ENCODE measurements at places on chromosomes 7 and 10.
A peak's percentile ranks its signal among the peaks of the same experiment; 100 is the strongest.

DNA sequence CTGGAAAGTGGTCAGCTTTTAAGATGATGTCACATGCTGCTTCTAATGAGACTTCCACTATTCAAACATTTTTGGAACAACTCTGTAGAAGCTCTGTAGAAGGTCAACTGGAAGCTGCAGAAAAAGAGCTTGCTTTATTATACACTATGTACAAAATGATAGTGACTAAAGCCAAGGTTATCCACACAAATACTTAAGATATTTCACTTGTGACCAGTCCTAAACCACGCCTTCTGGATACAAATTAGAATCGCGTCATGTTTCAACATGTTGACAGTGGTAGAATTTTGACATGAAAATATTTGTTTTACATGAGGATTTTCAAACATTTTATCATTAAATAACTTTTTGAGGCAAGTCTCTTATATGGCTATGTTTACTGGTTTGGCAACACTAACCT is 499.6 kb upstream of the PHF14 start:
- DNase-seq: no peak

DNA sequence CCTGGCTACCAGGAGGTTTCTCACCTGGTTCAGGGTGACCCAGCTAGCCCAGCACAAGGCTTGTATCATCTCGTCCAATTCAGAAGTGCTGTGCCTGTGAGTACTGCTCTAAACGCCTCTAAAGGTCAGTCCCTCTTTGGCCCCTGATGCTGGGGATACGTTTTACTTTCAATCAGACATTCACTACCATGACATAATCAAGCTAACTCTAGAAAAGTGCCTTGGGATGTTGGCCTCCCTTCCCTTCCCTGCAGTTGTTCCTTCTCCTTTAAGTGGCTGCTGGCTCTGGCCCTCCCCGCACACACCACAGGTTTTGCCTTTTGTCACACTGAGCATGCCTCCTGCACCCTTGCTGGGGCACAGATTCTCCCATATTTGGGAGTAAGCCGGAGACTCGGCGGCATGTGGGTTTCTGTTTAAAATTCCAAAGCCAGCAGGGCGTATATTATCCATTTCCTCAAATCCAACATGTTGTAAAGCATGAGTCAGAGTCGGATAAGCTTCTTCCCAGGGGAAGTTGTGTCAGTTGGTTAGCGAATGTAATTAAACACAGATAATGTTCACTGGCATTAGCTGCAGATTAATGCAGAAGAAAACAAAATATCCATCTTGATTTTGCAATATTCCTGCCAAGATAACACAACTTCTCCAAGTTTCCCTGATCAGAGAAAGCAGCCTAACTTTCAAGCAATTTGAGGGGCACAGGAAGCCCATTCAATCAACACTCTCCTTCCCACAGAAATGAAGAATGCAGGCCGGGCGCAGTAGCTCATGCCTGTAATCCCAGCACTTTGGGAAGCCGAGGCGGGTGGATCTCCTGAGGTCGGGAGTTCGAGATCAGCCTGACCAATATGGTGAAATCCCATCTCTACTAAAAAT is 31.8 kb upstream of the VCL start:
- DNase-seq: no peak

GRCh38 chr10:122853665-122854313 is 8.1 kb upstream of the CUZD1 start:
- DNase-seq: no peak

DNA sequence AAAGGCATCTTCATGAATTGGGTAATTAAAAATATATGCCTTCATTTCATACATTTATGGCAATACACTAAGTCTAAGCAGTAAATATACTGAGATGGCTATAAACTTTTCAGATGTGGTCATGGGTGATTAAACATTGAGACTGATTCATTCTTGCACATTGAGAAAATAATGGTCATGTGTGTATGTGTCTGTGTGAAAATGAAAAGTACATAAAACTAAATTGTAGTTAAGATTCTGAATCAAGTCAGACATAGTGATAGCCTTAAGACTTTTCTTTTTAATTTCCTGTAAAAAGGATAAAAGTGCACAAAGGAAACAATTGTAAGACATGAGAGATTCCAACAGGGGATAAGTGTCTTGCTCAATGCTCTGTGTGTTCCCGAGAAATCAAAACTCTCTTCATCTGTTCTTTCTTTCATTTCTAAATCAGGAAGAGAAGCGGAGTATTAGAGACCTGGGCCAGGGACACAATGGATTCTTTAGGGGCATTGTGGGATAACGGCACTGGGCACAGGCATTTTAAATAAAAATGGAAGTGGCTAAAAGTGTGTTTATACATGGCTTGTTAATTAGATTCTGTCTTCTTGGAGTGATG is 69.8 kb upstream of the AGR3 start:
- no peak for DNase-seq

DNA sequence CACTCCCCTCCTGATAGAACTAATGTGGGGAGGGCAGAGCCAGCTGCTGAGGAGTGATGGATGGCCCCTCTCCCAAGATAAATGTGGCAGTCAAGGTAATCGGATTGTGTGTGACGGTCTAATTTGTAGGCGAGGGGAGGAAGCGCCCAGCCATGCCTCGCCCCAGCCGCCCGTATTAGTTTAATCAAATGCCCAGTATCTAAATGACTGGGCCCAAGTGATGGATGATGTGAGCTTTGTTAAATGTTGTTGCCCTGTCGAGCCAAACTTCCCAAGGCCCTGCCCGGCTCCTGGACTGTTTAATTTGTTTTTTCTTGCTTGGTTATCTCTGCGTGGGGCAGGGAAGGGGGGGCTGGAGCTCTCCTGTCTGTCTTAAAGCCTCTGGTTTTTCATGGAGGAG is 88.4 kb upstream of the PPIF start:
- DNase-seq: no peak

- no peak for DNase-seq
These were observed 34.5 kb downstream of the LMBR1 start for GRCh38 chr7:156858523-156858922.

DNA sequence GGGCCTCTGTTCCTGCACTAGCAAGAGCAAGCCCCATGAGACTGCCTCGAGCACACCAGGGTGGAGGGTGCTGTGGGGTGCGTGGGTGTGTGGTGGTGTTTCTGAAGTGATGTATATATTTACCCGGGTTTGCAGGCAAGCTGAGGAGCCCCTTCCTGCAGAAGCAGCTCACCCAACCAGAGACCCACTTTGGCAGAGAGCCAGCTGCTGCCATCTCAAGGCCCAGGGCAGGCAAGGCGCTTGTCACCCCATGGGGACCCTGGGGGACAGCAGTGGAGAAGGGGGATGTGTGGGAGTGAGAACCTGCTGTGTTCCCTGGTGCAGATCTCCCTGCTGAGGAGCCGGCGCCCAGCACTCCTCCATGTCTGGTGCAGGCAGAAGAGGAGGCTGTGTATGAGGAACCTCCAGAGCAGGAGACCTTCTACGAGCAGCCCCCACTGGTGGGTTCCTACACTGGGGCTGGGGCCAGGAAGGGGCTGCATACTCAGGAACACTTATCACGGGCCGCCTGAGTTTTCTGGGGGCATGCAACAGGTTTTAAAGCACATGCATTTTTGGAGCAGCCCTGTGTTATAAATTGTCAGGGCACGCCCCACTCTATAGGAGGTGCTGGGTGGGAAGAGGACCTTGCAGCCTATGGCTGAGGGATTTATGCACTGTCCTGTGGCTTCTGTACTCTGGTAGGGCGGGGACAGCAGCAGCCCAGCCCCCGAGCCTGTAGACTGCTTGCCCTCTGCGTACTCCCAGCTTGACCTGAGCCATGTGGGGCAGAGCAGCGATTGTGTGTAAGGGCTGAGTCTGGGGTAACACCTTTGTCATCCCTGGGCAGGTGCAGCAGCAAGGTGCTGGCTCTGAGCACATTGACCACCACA is 5.9 kb downstream of the PGAM2 start:
- no peak for DNase-seq

GRCh38 chr7:110604885-110605284 is 486.0 kb upstream of the LRRN3 start:
- no peak for DNase-seq

GRCh38 chr10:49599546-49599945 is 10.6 kb upstream of the SLC18A3 start:
- DNase-seq: no peak

- DNase-seq: no peak
These were observed 75.5 kb upstream of the RPA3 start for GRCh38 chr7:7793921-7794320.

GRCh38 chr7:683526-684205 is 42.8 kb upstream of the DNAAF5 start:
- no peak for DNase-seq

GRCh38 chr10:98062424-98062823 is 32.0 kb upstream of the CRTAC1 start:
- no peak for DNase-seq

- no peak for DNase-seq
These were observed 15.6 kb downstream of the CXCL12 start for GRCh38 chr10:44369296-44369695.

GRCh38 chr7:39637400-39637799 is 14.0 kb downstream of the RALA start:
- no peak for DNase-seq

GRCh38 chr10:120572307-120572706 is 115.3 kb downstream of the PLPP4 start:
- DNase-seq: no peak

DNA sequence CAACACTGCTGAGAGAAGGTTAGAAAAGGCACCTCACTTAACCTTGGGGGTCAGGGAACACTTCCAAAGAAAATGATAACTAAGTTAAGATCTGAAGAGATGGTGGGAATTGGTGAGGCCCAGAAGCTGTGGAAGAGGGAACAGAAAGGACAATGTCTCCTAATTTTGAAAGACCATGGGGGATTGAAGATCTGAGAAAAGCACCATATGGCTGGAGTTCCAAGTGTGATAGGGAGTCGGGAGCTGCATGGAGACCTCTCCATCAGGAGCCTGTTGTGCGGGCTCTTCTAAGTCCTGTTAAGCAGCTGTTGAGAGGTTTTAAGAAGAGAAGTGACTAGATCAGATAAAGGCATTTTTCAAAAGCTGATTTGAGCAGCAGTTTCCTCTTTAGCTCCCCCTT is 254.3 kb downstream of the CDK14 start:
- DNase-seq: no peak

- DNase-seq: no peak
These were observed 210.1 kb downstream of the CACNB2 start for GRCh38 chr10:18350340-18350739.

GRCh38 chr7:135510592-135511183 is 786 bp upstream of the CNOT4 start:
- no peak for DNase-seq

DNA sequence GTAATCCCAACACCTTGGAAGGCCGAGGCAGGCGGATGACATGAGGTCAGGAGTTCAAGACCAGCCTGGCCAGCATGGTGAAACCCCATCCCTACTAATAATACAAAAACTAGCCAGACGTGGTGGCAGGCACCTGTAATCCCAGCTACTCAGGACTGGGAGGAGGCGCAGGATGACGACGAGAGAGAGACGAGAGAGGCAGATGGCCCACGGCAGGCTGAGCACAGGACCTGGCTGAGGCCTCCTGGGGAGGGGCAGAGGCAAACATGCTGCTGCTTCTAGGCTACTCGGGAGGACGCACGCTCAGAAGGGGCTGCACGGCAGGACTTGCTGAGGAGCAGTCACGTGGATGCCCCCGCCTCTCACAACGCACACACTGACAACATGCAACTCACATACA is 22.4 kb downstream of the DIP2C start:
- DNase-seq: no peak

DNA sequence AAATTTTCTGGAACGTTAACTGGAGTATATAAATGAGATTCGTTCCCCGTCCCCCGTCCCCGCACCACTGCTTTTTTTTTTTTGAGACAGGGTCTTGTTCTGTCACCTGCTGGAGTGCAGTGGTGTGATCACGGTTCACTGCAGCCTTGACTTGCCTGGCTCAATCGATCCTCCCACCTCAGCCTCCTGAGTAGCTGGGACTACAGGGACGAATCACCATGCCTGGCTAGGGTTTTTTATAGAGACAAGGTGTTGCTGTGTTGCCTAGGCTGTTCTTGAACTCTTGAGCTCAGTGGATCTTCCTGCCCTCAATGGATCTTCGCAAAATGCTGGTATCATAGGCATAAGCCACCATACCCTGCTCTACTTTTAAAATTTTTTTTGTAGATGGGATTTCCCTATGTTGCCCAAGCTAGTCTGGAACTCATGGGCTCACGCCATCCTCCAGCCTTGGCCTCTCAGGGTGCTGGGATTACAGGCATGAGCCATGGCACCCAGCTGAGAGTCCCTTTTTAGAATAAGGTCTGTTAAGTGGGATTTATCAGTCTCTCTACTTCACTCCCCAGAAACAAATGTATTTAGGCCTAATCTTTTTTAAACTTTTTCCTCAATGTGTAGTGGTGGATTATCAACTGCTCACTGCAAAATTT is 122.9 kb downstream of the LYZL1 start:
- no peak for DNase-seq

- DNase-seq: no peak
These were observed 9.3 kb downstream of the ATP6V0E2 start for GRCh38 chr7:149883048-149883438.

- DNase-seq: no peak
These were observed 258.9 kb upstream of the NPY start for GRCh38 chr7:24025094-24025493.

GRCh38 chr7:85106719-85107118 is 80.1 kb downstream of the SEMA3D start:
- no peak for DNase-seq

- peak; percentile 29 for DNase-seq
These were observed 34.3 kb downstream of the INPP5A start for GRCh38 chr10:132571650-132572544.

DNA sequence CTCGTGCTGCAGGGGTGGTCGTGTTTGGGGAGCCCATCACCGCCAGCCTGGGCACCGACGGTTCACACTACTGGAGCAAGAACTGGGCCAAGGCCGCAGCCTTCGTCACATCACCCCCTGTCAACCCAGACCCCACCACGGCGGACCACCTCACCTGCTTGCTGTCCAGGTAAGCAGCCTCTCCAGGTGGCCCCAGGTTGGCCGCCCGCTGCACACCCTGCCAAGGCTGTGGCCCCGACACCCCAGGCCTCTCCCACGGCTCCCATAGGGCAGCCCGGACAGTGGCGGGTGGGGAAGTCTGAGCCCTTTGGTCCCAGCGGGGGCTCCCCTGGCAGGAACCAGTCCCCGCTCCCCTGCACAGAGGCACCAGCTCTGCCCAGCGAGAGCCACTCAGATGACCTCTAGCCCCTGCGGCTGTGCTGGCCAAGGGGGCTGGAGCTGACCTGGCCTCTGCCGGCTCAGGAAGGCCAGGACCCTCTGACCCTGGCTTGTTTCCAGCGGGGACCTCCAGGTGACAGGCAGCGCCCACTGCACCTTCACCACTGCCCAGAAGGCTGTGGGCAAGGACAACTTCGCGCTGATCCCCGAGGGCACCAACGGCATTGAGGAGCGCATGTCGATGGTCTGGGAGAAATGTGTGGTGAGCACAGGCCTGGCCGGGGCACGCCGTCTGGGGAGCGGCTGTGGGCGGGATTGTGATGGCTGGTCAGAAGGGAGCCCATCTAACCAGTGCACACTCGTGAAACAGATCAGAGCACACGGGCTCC is 13.8 kb downstream of the DPYSL4 start:
- no peak for DNase-seq

DNA sequence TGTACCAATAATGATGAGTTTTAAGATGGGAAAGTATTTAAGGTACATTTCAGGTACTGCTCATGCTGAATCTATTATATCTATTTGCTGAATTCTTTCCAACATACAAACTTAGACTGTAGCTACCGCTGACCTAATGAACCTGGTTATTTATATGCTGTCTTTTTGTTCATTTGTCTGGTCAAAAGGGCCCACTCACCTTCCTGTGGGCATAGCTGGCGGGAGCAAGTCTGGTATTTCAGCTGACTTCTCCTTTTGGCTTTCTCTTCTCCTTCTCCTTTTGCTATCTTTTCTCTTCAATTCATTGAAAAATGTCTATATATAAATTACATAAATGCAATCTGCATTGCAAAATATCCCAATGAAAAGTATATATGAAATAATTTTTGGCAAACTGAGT is 9.5 kb downstream of the PLXDC2 start:
- no peak for DNase-seq
